ENCODE measurements at places on chromosomes 1 and 21. TPM values are rescaled to one million over a fixed set of nuclear protein-coding genes. Genes with fewer than 3 reads are reported as not detected.
A peak's percentile ranks its signal among the peaks of the same experiment; 100 is the strongest.

Gene LCA5L
- polyA plus RNA-seq = 0.27 TPM

GRCh38 chr1:219347921-219348391, 174.3 kb downstream of the LYPLAL1 start:
- DNase-seq = no peak

DNA sequence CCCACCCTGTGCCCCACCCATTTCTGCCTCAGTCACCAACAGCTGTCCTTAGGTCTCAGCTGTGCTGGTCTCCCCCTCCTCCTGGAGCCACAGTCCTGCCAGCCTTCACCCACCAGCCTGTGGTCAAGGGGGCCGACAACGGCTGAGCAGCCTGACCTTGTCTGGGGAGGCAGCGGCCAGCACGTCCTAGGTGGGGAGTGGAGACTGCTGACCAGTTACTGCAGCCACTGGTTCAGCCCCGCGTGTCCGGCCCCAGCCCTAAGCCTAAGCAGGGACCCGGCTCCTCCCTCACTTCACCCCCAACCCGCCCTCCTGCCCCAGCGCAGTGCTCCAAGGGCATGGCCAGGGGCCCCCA, 79.2 kb downstream of the MORN1 start:
- DNase-seq = no peak

Gene PLA2G2F
- 0.06 TPM for polyA plus RNA-seq

- no peak for DNase-seq
Observed at GRCh38 chr1:205286335-205286950, 35.1 kb downstream of the NUAK2 start.

DNA sequence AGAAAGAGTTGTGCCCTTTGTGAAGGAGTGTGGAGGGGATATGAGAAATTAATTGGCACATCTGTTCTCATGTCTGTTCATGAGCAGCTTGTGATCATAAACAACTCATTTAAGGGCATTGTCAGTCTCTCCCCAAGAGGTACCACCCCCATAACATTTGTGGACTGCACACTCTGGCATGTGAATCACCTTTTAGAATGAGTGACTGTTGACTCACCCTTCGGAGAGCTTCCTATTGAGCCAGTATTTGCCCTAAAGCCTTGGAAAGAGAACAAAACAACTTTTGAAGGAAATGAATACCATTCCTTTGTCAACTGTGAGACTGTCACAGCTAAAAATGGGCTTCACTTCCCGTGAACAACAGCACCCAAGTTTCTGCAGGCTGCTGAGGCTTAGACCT, 27.5 kb upstream of the MYSM1 start:
- peak; percentile 97 for DNase-seq

Gene OR2M3
- polyA plus RNA-seq = not detected

- DNase-seq = no peak
Observed at GRCh38 chr1:14598498-14599182, at the start of gene KAZN. KAZN (plus strand) TSS chr1:14598685.

Gene RNF187
- polyA plus RNA-seq = 55.1 TPM

- no peak for DNase-seq
Observed at GRCh38 chr1:21848524-21849174, 36.6 kb downstream of the LDLRAD2 start.

- no peak for DNase-seq
Observed at GRCh38 chr1:178232108-178232507, 138.2 kb downstream of the RASAL2 start.

Gene B3GALT5
- polyA plus RNA-seq = not detected

Gene UTS2
- not detected for polyA plus RNA-seq

Gene AMY2B
- polyA plus RNA-seq = 1.2 TPM

DNA sequence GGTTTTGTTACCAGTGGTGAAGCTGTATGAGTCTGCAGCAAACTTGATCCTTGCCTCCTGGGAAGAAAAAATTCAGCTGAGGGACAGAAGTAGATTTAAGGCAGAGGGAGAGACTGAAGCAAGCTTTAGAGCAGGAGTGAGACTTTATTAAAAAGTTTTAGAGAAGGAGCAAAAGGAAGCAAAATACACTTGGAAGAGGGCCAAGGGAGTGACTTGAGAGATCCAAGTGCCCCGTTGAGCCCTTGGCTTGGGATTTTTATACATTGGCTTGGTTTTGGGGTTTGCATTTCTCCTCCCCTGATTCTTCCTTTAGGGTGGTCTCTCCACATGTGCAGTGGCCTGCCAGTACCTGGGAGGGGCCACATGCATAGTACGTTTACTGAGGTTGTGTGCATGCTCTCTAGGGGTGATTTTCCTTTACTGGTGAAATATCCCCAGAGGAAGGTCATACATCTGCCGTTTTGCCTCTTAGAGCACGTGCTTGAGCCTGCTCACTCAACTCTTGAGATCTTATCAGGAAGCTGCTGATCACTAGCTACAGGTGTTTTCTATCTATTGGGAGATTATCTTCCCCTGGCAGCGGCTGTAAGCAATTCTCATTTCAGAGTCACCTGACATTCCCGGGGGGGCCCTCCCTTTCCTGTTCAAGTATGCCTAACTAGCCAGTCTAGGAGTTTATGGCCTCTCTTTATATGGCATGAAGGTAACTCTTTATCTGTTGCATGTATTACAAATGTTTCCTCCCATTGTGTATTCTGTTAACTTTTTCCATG, 20.3 kb downstream of the FASLG start:
- no peak for DNase-seq

DNA sequence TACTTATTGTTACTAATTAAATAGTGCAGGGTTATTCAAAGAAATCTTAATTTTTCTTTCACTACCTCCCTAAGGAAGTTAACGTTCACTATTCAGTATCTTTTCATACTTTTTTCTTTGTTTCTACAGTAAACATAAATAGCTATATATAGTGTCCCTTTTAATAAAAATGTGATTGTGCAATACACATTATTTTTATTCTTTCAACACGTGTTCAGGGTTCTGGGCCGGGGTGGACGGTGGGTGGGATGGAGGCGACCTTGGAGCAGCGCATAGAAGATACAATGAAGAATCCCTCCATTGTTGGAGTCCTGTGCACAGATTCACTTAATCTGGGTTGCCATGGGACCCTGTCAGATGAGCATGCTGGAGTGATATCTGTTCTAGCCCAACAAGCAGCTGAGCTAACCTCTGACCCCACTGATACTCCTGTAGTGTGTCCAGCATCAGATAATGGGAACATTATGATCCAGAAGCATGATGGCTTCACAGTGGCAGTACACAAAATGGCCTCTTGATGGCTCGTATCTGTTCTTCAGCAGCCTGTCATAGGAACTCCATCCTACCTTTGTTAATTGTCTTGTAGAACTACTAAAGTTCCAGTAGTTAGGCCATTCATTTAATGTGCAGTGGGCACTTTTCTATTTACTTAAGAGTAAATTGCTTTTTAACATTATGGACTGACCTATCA, 155.9 kb upstream of the L1TD1 start:
- DNase-seq = no peak

DNA sequence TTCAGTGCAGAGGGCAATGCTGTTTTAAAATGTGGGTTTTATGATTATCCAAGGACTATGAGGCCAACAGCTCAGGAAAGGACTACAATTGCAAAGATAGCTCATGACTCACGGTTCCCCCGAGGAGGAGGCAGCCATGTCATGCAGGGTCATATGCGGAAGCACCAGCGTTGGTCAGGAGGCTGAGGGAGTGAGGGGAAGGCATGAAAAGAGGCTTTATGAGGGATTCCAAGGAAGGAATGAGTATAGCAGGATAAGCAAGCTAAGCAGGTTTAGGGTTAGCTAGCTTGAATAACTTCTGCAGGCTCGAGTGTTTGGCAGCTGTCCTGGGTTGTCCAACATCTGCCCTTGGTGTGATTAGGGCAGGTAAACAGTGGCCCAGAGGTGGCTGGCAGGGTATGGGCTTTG, 495.1 kb downstream of the SETD4 start:
- DNase-seq = peak; percentile 49

DNA sequence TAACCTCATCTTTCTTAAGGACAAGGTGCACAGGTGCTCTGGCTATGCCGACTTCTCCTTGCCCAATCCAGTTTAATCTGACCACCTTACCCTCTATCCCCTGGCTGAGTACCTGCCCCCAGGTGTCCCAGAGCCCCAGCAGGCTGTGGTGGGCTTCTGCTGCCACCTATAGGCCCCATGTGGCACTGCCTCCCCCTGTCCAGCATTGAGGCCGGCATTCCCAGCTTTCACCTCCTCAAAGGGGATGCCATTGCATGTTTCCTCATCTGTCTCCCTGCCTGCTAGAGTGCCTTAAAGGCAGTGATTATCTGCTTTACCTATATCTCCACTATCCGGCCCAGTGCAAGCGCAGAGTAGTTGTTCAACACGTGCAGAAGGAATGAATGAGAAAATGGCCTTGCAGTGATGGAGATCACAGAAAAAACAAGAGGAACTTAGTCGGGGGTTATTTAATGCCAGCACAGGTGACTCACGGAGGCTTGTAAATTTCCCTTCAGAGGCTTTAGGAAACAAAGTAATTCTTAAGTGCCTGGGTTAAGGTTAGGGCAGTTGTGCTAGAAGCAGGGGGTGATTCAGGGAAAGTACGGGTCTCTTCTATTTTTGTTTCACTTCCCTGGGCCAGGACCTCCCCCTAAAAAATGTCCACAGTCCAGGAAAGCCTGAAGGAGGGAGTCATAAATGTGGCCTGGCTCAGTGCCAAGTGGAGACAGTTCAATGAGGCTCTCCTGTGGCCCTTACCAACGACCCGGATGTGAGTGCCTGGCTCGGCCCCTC, 131.8 kb upstream of the NGF start:
- peak; percentile 65 for DNase-seq

DNA sequence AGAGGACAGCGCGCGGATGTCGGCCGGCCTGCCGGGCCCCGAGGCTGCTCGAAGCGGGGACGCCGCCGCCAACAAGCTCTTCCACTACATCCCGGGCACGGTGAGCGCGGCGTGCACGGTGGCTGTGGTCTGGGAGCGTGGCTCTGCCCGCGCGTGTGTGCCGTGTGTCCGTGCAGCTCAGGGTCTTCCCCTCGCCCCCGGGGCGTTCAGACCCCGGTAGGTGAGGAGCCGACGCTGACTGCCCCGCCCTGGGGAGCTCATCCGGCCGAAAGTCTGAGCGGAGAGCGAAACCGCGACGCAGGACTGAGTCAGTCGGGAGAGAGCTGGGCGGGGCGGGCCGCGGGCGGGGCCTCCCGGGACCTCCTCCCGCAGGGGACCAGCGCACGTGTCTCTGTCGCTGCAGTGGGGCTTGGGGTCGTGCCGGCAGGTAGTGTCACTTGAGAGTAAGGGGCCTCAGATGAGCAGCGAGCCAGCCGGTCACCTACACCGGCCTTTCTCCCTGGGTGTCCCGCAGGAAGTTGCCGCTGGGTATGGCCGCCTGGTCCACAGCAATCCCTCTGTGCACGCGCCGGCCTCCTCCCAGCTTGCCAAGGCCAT, 520 bp downstream of the PLEKHN1 start:
- peak; percentile 51 for DNase-seq

GRCh38 chr1:180397175-180397574, 105.2 kb downstream of the ACBD6 start:
- DNase-seq = no peak

GRCh38 chr1:25341746-25342145, 3.6 kb downstream of the TMEM50A start:
- no peak for DNase-seq

GRCh38 chr21:41419921-41420862, 5.8 kb upstream of the MX1 start:
- DNase-seq = peak; percentile 81

Gene SLFNL1
- polyA plus RNA-seq = not detected

Gene NTNG1
- 3.7 TPM for polyA plus RNA-seq

- no peak for DNase-seq
Observed at GRCh38 chr1:113976609-113977278, 2.5 kb upstream of the OLFML3 start.

Gene CATSPERE
- polyA plus RNA-seq = 0.09 TPM

Gene SPRR3
- 0.22 TPM for polyA plus RNA-seq

DNA sequence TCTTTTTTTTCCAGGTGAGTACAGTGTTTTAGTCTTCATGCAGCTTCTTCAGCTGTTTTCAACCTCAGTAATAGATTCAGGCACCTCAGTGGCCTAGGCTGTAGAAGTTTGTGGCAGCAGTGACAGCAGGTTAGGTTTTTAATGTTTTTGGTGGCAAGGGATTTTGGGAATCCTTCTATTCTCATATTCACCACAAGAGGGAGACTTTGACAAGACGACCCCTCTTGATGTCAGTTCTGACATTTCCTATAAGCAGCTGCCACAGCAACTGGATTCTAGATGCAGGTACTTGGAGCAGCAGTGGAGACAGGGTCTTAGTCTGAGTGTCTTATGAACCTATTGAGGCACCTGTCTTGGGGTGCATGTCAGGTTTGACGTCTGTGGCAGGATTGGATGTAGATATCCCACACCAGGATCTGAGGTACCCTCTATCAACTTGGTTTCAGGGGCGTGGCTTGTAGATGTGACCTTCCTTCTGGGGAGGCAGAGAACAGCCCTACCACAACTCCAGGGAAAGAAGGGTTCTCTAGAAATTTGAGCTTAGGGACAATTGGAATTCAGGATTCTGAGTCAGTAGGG, 1104.2 kb upstream of the TMPRSS15 start:
- DNase-seq = no peak

DNA sequence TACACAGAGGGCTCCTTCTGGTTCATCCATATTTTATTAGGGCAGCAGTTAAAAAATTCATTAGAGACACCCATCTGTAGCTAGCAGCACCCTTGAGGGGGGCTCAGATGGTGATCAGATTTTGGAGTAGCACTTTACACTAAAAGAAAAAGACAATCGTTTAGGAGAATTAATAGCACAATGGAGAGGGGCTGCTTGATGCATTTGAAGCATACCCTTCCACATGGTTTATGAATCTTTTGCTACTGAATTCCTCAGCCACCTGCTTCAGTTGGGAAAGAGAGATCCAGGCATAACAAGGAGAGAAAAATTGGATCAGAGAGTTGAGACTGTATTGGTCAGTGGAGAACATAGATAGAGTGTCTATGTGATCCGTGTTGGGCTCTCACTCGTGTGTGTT, 54.4 kb downstream of the DISC1 start:
- no peak for DNase-seq

DNA sequence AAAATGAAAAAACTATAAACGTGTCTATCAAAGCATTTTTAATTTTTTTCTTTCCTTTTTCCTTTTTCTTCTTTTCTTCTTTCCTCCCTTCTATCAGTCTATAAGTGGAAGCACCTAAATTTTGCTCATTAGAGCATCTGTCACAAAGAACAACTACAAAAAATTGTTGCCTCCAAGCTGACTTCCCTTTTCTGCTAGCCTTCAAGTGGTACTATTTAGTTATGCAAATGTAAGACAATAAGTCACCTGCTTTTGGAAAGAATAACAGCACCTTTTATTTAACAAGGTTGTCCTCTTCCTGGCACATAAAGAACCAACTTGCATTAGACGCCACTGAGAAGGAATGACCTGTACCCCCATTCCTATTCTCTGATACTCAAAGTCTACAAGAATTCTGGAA, 45.0 kb upstream of the C1orf53 start:
- no peak for DNase-seq
